H7 (cell line): ENCODE measurements at places on chromosomes 3 and 15. TPM values are rescaled to one million over a fixed set of nuclear protein-coding genes. Genes with fewer than 3 reads are reported as not detected.

HYAL1 gene
- 5.4 and 8.2 TPM in 2 replicates for total RNA-seq

ROBO2 gene
- total RNA-seq = 4.4 and 8.3 TPM in 2 replicates

FBXW12 gene
- total RNA-seq = 0.07 and 0.67 TPM in 2 replicates

ALG1L2 gene
- 1.3 and 1.7 TPM in 2 replicates for total RNA-seq

GNAT1 gene
- not detected in 2 replicates for total RNA-seq

GOLGA8S gene
- total RNA-seq = not detected in 2 replicates

CRABP1 gene
- total RNA-seq = 744 and 864 TPM in 2 replicates

EPB42 gene
- not detected in 2 replicates for total RNA-seq

PLAAT1 gene
- 3.7 and 4.5 TPM in 2 replicates for total RNA-seq

PAQR9 gene
- 0.21 and 0.63 TPM in 2 replicates for total RNA-seq

ARMC8 gene
- total RNA-seq = 43.2 and 46.0 TPM in 2 replicates

MYO1E gene
- total RNA-seq = 34.0 and 46.4 TPM in 2 replicates

INO80 gene
- 17.1 TPM in 2 replicates for total RNA-seq

MRPS25 gene
- 22.0 and 25.8 TPM in 2 replicates for total RNA-seq

STXBP5L gene
- 1.5 and 1.7 TPM in 2 replicates for total RNA-seq

SLC28A2 gene
- total RNA-seq = 0.15 TPM in 1 of 2 replicates, not detected in the other

LMAN1L gene
- total RNA-seq = not detected in 2 replicates

LRRC15 gene
- 0.18 and 0.21 TPM in 2 replicates for total RNA-seq

LRRK1 gene
- total RNA-seq = 3.3 and 6.6 TPM in 2 replicates

TTLL13 gene
- 0.07 and 0.14 TPM in 2 replicates for total RNA-seq

TEX55 gene
- not detected in 2 replicates for total RNA-seq

RASGRP1 gene
- 2.8 and 2.9 TPM in 2 replicates for total RNA-seq

DOCK3 gene
- 2.0 and 3.2 TPM in 2 replicates for total RNA-seq

INTS14 gene
- total RNA-seq = 35.8 and 35.9 TPM in 2 replicates

DISP2 gene
- 0.04 and 0.52 TPM in 2 replicates for total RNA-seq

TXNRD3 gene
- total RNA-seq = 2.0 and 10.6 TPM in 2 replicates

PTX3 gene
- 0.48 and 0.73 TPM in 2 replicates for total RNA-seq

ZPLD1 gene
- not detected in 2 replicates for total RNA-seq

XCR1 gene
- not detected in 2 replicates for total RNA-seq

U2SURP gene
- total RNA-seq = 110 and 139 TPM in 2 replicates

KBTBD12 gene
- not detected in 2 replicates for total RNA-seq

GOLGA8H gene
- 0.44 and 0.45 TPM in 2 replicates for total RNA-seq

SPSB4 gene
- 35.1 and 35.6 TPM in 2 replicates for total RNA-seq

BCHE gene
- 2.9 and 7.5 TPM in 2 replicates for total RNA-seq

ZNF774 gene
- 0.55 and 0.73 TPM in 2 replicates for total RNA-seq

MUC4 gene
- total RNA-seq = 3.5 and 4.0 TPM in 2 replicates

ECE2 gene
- not detected in 2 replicates for total RNA-seq

TP63 gene
- not detected in 2 replicates for total RNA-seq

ASTE1 gene
- total RNA-seq = 6.5 and 6.7 TPM in 2 replicates

USP50 gene
- total RNA-seq = not detected in 2 replicates

SNRPN gene
- total RNA-seq = 1,084 and 1,150 TPM in 2 replicates

CYP1A2 gene
- not detected in 2 replicates for total RNA-seq

LIPC gene
- not detected in 2 replicates for total RNA-seq

NUP210 gene
- total RNA-seq = 40.1 and 50.3 TPM in 2 replicates

GPR62 gene
- 0.14 TPM in 1 of 2 replicates, not detected in the other for total RNA-seq

TBC1D23 gene
- 63.0 and 121 TPM in 2 replicates for total RNA-seq

ARRDC4 gene
- total RNA-seq = 1.0 and 4.1 TPM in 2 replicates

SYNPR gene
- 0.24 and 1.4 TPM in 2 replicates for total RNA-seq
